ENCODE measurements at places on chromosomes 5 and 9.
A peak's percentile ranks its signal among the peaks of the same experiment; 100 is the strongest.

DNA sequence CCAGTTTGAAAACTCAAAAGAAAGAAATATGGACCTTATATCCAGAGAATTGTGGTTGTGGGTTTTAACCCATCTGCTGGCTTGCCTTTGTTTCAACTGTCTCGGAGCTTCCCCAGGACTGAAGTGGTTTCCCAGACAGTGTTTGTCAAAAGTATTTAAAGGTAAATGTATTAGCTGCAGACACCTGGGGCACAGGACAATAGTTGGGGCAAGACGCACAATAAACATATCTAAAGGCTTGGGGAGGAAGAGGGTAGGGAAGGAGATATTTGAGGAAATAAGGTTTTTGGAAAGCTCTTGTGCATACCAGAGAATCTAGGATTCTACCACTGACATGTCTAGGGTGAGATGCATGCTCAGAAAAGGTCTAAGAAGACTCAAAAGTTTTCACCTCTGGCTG lies 99.0 kb downstream of the ADAMTS2 start:
- no peak for DNase-seq

GRCh38 chr5:140671472-140672125 lies 1.8 kb downstream of the DND1 start:
- DNase-seq, result no peak

DNA sequence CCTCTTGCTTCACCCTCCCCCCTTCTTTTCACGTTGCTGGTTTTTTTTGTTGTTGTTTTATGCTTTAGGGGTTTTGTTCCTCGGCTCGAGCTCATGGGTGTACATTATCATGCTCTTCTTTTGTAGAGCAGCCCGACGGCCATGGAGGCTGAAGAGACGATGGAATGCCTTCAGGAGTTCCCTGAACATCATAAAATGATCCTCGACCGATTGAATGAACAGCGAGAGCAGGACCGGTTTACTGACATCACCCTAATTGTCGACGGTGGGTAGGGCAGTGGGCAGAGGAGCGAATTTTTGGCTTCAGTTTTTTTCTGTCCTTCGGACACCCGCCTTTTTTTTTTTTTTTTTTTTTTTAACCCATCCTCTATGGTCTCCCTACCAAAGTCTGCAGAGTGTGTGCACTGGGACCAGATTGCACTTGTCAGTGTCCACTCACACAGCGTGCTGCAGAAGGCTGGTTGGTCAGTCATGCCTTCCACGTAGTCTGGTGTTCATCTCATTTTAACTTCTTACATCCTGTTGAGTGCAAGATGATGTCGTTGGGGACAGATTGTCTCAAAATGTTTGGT lies 1.3 kb downstream of the ZNF131 start:
- DNase-seq, result no peak

GRCh38 chr5:139889410-139889809 lies 93.8 kb downstream of the PSD2 start:
- no peak for DNase-seq

GRCh38 chr5:168104811-168105481 lies 186.5 kb upstream of the WWC1 start:
- DNase-seq, result no peak

GRCh38 chr5:101783241-101784013 lies 512.7 kb downstream of the SLCO4C1 start:
- no peak for DNase-seq

- no peak for DNase-seq
Observed at GRCh38 chr9:69158471-69158870, 15.6 kb upstream of the TJP2 start.

GRCh38 chr5:4093236-4093635 lies 497.6 kb downstream of the IRX1 start:
- DNase-seq, result no peak

GRCh38 chr5:74864823-74865222 lies 1.4 kb downstream of the FAM169A start:
- no peak for DNase-seq

DNA sequence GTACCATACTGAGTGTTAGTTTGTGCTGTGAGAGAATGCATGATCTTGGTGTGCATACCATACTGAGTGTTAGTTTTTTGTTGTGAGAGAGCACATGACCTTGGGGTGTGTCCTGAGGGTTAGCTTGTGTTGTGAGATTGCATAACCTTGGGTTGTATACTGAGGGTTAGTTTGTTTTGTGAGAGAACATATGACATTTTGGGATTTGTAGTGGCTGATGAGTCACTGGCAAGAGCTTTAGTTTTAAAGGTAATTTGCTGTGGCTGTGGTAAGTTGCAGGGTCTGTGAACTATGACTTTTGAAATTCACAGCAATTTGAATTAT lies 1068.3 kb upstream of the EDIL3 start:
- no peak for DNase-seq

- DNase-seq, result no peak
Observed at GRCh38 chr5:134510970-134511795, 14.3 kb upstream of the JADE2 start.

DNA sequence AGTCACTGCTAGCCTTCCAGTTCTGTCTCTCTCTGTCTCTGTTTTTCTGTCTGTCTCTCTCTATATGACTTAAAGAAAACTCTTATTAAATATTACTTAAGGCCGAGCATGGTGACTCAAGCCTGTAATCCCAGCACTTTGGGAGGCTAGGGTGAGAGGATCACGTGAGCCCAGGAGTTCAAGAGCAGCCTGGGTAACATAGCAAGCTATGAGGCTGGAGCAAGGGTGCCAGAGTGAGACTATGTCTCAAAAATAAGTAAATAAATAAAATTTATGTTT lies 1.7 kb upstream of the GBGT1 start:
- no peak for DNase-seq

DNA sequence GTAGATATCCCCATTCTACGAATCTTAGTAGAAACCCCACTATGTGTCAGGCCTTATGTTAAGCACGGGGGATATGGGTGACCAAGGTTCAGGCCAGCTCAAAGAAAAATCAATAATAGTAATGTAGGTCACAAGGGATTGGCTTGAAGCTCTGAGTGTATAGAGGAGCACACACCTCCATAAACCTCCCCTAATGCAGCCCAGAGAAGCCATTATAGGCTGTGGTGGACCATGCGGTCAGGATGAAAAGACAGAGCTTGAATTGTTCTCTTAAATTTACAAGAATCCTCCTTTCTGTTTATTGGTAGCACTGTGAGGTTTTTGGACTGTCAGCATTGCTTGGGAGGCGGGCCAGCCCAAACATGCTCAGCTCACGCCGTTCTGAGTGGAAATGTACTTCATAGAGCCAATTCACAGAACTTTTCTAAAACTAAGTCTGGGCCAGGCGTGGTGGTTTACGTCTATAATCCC lies 9.1 kb downstream of the PDE6A start:
- DNase-seq, result no peak

DNA sequence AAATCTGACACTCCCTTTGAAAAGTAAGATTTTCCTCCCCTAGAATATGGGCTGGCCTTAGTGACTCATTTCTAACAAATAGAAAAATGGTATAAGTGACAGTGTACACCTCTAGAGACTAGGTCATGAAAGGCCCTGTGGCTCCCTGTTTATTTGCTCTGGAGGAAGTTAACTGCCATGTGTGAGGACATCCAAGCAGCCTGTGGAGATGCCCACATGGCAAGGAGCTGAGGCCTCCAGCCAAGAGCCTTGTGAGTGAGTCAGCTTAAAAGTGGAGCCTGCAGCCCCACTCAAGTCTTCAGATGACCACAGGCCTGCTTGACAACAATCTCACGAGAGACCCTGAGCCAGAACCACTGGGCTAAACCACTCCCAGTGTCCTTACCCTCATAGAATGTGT lies 128.1 kb upstream of the LHFPL2 start:
- no peak for DNase-seq

GRCh38 chr9:20119566-20119965 lies 330.7 kb upstream of the SLC24A2 start:
- no peak for DNase-seq

GRCh38 chr9:111728617-111729366 lies 65.9 kb downstream of the SHOC1 start:
- DNase-seq, result no peak

- no peak for DNase-seq
Observed at GRCh38 chr5:69046375-69046957, 47.3 kb upstream of the SLC30A5 start.

- no peak for DNase-seq
Observed at GRCh38 chr9:113609562-113610318, 146.2 kb downstream of the RGS3 start.

DNA sequence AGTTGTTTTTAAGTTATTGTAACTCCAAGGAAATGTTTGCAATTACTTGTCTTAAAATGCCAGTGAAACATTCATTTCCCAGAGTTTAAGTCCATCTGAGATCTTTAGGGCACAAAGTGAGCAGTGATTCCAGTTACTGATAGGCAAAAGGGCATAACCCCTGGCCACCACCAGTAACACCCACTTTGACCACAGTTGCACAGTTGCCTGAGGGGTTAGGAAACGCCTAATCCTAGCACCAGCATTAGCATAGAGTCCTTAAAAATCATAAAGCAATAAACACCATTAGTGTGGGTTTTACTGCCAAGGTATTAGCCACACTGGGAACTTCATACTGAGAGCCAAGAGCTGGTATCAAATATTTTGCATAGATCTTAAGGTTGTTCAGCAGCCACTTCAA lies 143.9 kb downstream of the SNCAIP start:
- no peak for DNase-seq

DNA sequence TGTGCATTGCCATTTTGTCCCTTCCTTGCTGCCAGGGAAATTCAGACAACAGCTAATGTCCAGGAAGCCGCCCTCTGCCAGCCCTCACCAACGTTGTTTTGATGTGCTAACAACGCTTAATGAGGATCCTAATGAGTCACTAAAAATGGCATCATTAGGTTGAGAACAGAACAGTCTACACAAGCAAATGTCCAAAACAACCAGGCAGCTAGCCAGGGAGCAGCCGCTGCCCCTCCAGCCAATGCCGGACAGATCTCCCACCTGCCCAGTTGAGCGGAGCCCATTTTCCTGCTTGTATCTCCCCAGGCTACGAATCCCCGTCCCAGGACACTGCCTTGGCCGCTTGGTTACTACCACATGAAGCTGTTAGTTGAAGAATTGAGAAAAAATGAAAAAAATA lies 40.4 kb upstream of the UNC5A start:
- no peak for DNase-seq

GRCh38 chr5:10596310-10596703 lies 32.4 kb downstream of the ANKRD33B start:
- DNase-seq, result no peak

GRCh38 chr5:135217669-135218485 lies 181.2 kb downstream of the MACROH2A1 start:
- DNase-seq, result no peak

GRCh38 chr5:60810438-60811085 lies 33.5 kb downstream of the ELOVL7 start:
- DNase-seq, result no peak

- no peak for DNase-seq
Observed at GRCh38 chr9:75372499-75373268, 284.4 kb downstream of the OSTF1 start.

- DNase-seq, result no peak
Observed at GRCh38 chr5:57232293-57233033, 58.6 kb downstream of the GPBP1 start.

- DNase-seq, result no peak
Observed at GRCh38 chr9:92616655-92617111, 53.2 kb downstream of the IPPK start.

DNA sequence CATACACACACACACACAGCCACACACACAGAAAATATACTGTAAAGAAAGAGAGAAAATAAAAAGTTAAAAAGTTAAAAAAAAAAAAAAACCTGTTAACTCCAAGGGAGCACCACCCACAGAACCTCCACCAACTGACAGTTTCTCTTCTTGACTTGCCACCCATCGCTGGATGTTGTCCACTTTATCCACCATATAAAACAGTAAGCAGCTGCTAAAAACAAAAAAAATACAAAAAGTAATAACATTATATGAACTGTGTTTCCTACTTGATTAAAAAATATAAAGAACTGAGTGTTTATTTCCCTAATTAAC lies 1.2 kb downstream of the PURA start:
- no peak for DNase-seq

DNA sequence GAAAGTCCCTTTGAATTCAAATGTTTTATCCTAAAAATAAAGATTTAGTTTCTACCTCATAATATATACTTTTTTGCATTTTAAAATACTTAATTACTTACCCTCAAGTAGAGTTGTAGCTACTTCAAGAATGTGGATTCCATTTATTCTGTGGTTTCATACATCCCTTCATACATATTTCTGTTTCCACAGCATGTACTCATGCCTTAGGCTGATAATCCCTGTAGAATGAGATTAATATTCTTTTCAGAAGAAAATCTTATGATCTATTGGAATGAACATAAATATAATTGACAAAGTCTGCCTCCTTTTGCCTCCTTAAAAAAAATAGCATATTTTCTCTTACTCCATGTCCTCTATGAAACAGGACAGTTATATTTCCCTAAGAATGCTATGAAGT lies 465.7 kb downstream of the DTWD2 start:
- DNase-seq, result no peak

GRCh38 chr5:51104556-51104955 lies 278.7 kb upstream of the ISL1 start:
- DNase-seq, result no peak

- DNase-seq, result peak; percentile 36
Observed at GRCh38 chr9:19493174-19493811, 84.5 kb downstream of the ACER2 start.

DNA sequence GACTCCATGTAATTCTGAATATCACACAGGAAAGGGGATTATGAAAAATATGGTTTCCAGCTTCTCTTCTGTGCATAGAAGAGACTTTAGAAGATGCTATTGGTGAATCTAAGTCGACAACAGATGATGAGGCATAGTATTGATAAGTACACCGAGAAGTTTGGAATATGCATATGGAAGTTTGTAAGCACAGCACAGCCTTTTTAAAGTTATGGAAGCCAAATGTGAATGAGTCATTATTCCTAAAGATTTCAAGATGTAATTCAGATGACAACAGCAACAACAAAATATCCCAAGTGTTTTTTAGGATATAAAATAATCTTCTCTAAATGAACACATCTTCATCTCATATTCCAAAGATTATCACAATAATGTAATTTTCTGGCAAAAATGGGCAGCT lies 1723.3 kb downstream of the EFNA5 start:
- DNase-seq, result no peak

- DNase-seq, result no peak
Observed at GRCh38 chr5:36900283-36900682, 23.7 kb downstream of the NIPBL start.

GRCh38 chr5:91712718-91713117 lies 329.6 kb upstream of the ARRDC3 start:
- no peak for DNase-seq

Data from CD4-positive, alpha-beta T cell treated with Interleukin-4 for 1 hour (primary cell).